Subcutaneous preadipocyte (primary cell): ENCODE measurements at places on chromosomes 1 and 21. TPM values are rescaled to one million over a fixed set of nuclear protein-coding genes. Genes with fewer than 3 reads are reported as not detected.

PRAMEF18 gene
- total RNA-seq, result not detected in 2 replicates

DPYD gene
- 51.4 and 76.4 TPM in 2 replicates for total RNA-seq

SPRR2A gene
- total RNA-seq, result not detected in 2 replicates

SYT14 gene
- total RNA-seq, result under 0.01 TPM in 1 of 2 replicates, not detected in the other

LCE2C gene
- not detected in 2 replicates for total RNA-seq
